ENCODE measurements at places on chromosomes 3 and 15. TPM values are rescaled to one million over a fixed set of nuclear protein-coding genes. Genes with fewer than 3 reads are reported as not detected.
A peak's percentile ranks its signal among the peaks of the same experiment; 100 is the strongest.

DNA sequence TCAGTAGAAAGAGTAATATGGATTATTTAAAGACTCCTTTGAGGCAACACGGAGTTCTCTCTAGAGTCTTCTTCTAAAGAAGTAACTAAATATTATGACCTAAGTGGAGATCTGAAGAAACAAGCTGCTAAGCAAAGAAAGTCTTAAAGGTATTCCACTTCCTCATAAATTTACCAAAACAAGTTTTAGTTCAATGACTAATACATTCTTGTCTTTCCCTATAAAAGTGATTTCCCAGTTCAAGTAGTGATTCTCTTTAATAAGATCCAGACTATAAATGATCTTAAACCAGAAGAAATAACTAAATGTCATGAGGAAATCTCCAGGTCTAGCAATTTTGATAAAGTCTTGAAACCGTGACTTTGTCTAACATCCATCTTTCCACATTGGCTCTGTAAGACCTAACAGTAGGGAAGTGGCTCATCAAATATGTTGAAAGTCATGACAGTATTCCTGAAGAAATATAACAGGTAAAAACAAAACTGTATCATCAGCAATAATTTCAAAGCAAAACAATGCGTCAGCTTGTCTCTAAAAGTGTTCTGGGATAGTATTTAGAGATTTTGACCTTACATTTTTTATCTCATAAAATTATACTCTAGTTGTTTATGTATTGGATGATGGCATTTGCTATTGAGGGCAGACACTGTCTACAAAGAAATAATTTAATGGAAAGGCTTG lies 51.8 kb upstream of the NEDD4 start:
- peak; percentile 32 for DNase-seq

GRCh38 chr15:101295607-101296161 lies 636 bp upstream of the SNRPA1 start:
- DNase-seq = peak; percentile 30

DNA sequence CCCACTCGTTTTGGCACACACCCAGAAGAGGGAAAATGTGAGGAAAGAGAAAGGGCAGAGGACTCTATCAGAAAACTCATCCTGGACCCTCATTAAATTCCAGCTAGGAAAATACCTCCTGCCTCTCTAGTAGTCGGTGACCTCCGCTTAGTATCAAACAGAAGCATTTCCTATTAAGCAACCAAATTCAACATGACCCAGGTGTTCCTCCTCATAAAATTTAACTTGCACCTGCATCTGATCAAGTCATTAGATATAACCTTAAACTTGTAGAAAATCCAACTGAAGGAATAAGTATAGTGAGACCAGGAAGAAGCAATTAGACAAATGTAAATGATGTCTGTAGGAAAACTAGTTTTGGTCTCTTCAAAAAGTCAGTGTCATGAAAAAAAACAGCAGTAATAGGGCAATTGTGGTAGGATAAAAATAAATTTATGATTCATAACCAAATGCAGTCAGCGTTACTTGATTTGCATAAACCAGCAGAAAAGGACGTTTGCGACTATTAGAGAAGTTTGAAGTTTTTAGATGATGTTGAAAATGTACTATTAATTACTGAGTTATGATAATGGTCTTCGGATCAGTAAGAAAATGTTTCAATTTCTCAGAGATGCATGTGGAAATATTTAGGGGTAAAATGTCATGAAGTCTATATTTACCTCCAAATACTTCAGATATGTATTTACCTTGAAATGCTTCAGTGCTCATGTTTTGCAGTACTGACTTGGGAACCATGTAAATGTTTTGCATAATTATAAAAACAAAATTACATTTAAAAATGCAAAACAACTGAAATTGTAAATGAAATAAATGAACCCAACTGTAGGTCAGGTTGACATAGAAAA lies 44.6 kb downstream of the LDHAL6B start:
- no peak for DNase-seq

- peak; percentile 11 for DNase-seq
These were observed 61.7 kb downstream of the FAM227B start for GRCh38 chr15:49558929-49559328.

DNA sequence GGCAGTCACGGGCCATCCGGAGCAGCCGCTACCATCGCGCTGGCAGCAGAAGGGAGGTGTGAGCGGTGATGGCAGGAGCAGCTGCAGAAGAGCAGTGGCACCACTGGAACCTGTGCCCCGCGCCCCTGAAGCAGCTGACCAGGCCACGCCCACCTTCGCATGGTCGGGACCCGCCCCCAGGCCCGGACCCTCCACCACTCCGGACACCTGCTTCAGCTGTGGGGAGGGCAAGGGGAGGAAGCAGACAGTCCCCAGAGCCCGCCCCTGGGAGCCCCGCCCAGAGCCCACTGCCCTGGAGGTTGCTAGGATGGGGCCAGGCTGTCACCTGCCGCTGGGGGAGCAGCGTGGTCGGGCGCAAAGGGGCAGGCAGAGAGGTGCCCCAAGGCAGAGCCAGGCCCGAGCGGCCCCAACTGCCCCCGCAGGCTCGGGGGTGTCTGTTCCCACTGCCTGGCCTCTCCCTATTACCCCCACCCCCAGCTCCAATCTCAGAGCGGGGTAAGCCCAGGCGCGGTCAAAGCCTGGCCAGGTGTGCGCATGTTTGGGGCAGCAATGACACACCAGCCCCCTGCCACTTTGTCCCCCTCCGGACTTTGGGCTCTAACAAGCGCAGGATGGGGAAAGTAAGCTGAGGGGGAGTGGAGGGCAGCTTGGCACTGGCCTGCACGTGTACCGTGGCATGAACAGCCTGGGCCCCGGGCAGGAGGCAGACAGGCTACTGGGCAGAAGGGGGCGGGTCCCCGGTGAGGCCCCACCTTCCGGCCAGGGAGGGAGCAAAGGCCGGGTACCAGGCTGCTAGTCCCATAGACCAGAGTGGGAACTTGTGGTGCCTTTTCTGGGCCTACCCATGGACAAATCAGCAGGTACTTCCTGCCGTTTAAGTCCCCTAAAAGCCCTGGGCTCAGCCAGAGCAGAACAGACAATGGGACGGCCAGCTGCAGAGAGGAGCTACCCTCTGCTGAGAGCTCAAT lies 8.7 kb downstream of the SPCS1 start:
- no peak for DNase-seq

The ECE2 gene
- not detected for total RNA-seq

The ST3GAL6 gene
- 5.2 TPM for total RNA-seq

The PSMD6 gene
- total RNA-seq = 101 TPM

- DNase-seq = no peak
These were observed 495.9 kb upstream of the GOLIM4 start for GRCh38 chr3:168591587-168591986.

- no peak for DNase-seq
These were observed 746.3 kb downstream of the ROBO2 start for GRCh38 chr3:77786216-77786615.

DNA sequence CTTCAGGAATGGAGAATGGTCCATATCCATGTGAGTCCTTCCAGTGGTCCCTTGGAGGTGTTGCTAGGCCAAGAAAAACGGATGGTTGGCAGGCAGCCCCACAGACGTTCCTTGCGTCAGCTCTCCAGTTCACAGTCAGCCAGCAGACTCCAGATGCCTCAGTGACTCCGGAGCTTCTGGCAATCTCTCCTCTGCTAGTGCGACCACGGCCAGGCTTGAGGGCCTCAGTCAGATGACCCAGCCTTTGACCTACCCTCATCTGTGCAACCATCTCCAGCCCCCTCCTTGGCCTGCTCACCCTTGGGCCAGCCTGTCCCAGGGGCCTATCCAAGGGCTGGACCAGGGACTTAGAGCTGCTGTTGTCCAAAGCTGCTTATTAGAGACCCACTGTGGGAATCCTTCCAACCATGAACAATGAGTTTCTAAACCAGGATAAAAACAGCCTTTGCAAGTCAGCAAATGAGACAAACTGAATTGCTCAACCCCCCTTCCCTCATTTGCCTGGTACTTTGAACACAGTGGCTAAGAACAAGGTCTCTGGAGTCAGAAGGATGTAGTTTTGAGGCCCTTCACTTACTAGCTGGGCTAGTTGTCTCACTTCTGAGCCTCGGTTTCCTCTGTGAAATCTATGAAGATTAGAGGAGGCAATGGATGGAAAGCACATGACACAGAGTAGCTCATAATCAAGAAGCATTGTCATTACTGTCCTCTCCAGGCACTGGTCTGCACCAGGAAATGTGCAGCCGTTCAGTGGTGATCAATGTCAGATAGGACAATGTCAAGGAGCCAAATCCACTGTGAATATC lies 44.8 kb downstream of the ANP32A start:
- DNase-seq = peak; percentile 76

The SMCO1 gene
- under 0.01 TPM for total RNA-seq

GRCh38 chr3:156264771-156265170 lies 144.4 kb downstream of the KCNAB1 start:
- DNase-seq = no peak

DNA sequence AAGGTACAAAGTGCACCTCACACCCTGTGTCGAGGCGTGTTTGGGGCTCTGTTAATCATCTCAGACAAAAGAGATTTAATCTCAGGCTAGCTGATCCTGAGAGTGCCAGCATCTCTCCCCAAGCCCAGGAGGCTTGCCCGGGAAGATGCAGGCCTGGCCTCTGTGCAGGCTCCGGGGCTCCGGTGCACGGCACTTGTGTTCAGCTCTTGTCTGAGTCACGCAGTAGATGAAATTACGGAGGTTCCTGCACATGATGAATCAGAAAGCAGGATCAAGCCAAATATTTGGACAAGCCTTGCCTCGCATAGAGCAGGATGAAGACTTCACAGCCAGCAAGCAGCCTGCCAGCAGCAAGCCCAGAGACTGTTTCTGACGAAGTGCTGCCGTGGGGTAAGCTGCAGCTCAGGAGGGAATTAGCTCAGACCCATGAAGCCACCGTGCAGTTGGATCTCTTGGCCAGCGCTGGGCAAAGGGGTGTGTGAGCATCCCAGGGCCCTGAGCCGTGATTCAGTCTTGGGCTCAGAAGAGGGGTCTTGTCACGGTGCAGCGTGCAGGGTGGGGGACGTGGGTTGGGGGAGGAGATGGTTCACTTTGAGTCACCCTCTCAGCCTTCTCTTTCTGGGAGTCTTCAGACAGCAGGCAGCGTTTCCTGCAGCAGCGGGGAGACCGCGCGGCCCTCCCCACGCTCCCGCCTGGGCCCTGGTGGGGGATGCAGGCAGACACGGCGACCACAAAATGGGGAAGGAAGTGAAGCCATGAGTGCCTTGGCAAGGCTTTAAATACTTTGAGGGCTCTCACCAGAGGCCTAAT lies 89.2 kb upstream of the MEF2A start:
- DNase-seq = peak; percentile 94

The PLSCR5 gene
- total RNA-seq = not detected

DNA sequence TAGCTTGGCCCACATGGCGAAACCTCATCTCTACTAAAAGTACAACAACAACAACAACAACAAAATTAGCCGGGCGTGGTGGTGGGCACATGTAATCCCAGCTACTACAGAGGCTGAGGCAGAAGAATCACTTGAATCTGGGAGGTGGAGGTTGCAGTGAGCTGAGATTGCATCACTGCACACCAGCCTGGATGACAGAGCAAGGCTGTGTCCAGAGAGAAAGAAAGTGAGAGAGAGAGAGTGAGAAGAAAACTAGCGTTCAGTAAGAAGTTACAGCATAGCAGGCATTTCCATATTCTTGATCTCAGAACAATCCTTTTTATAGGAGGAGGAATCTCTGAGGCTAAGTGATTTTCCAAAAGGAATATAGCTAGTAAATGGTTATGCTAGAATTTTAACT lies 1076.1 kb downstream of the AGBL1 start:
- DNase-seq = no peak

DNA sequence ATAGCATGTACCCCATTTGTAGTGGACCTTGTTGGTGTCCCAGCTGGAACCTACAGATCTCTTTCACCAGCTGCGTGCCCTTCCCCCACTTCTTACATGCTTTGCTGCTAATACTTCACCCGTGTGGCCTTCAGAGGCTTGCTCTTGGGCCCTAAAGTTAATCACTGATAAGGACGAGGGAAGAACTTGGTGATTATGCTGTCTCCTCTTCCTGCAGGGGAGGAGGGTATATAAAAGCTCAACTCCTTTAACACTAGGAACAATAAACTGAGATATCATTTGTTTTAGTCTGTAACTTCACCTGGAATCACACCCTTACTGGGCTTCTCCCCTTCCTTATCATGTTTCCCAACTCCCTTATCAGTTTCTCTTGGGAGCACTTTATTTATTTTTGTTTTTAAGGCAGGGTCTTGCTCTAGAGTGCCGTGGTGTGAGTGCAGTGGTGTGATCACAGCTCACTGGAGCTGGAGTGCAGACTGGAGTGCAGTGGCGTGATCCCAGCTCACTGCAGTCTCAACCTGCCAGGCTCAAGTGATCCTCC lies 43.2 kb upstream of the PIK3R4 start:
- DNase-seq = no peak

DNA sequence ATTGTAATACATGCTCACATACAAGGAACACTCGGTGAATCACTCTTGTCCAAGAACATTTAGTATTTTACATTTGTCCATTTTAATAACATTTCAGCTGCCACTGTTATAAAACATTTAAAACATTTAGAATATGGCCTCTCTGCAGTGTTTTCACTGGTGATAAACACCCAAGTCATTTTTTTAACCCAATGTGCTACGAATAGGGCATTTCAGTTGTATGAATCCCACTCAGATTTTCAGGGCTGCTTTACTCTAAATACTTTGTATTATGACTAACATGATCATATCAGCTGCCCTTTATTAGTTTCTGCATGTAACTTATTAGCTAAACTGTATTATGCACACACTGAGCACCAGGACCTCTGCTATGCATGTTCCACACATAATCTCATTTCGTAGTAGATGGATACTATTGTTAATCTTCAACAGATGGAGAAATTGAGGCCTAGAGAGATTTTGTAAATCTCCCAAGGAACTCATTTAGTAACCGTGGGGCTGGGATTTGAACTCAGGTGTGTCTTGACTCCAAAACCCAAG lies 148.6 kb upstream of the CDIN1 start:
- no peak for DNase-seq

DNA sequence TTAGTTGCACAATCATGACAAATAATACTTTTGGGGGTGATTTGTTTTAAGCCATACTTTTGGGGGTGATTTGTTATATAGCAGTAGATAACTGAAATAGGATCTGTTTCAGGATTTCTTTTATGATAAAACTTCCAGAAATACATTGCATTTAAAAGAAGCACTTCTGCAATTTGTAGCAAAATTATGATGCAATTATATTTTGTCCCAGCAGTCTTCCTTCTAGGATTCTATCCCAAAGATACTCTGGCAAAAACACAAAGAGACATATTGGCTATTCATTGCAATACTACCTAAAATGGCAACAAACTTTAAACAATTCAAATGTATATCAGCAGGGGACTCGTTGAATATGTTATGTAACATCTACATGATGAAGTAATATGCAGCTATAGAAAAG lies 78.9 kb upstream of the ANKRD28 start:
- DNase-seq = no peak

GRCh38 chr3:186902154-186902553 lies 28.2 kb upstream of the ST6GAL1 start:
- no peak for DNase-seq

The SAXO2 gene
- total RNA-seq = 1.6 TPM

The COL6A5 gene
- total RNA-seq = under 0.01 TPM
